ENCODE measurements at places on chromosomes 12 and 14. TPM values are rescaled to one million over a fixed set of nuclear protein-coding genes. Genes with fewer than 3 reads are reported as not detected.

DPY19L2 gene
- total RNA-seq: 1.3 TPM

TOX4 gene
- total RNA-seq: 71.8 TPM

SIX1 gene
- total RNA-seq: not detected

KRT7 gene
- 2.1 TPM for total RNA-seq

NID2 gene
- total RNA-seq: 28.7 TPM

TMEM263 gene
- 41.9 TPM for total RNA-seq

DENND5B gene
- 11.8 TPM for total RNA-seq

NTS gene
- not detected for total RNA-seq

FAM90A1 gene
- total RNA-seq: not detected

P2RX7 gene
- 1.7 TPM for total RNA-seq

EML5 gene
- total RNA-seq: 1.2 TPM

RNASE3 gene
- total RNA-seq: not detected

POLE2 gene
- total RNA-seq: 2.5 TPM

KRT78 gene
- total RNA-seq: not detected

KLRD1 gene
- total RNA-seq: 1.1 TPM

E2F7 gene
- 9.1 TPM for total RNA-seq

PPM1A gene
- 63.0 TPM for total RNA-seq

C14orf132 gene
- 2.2 TPM for total RNA-seq

STON2 gene
- total RNA-seq: 12.7 TPM

KCNJ8 gene
- 1.8 TPM for total RNA-seq
